ENCODE measurements at places on chromosomes 13 and 19. TPM values are rescaled to one million over a fixed set of nuclear protein-coding genes. Genes with fewer than 3 reads are reported as not detected.

WDR88 gene
- not detected for total RNA-seq

OR10H1 gene
- total RNA-seq = not detected

ERICH4 gene
- not detected for total RNA-seq

GPR18 gene
- total RNA-seq = 10.6 TPM

PSG7 gene
- not detected for total RNA-seq

DCLK1 gene
- total RNA-seq = not detected

LILRA1 gene
- total RNA-seq = not detected

SHD gene
- not detected for total RNA-seq

DKKL1 gene
- total RNA-seq = not detected

PTH2 gene
- total RNA-seq = not detected

OBI1 gene
- total RNA-seq = 17.8 TPM

MEF2B gene
- 2.8 TPM for total RNA-seq

ATP4B gene
- total RNA-seq = not detected
